ENCODE measurements at places on chromosomes 13 and 19.
A peak's percentile ranks its signal among the peaks of the same experiment; 100 is the strongest.

DNA sequence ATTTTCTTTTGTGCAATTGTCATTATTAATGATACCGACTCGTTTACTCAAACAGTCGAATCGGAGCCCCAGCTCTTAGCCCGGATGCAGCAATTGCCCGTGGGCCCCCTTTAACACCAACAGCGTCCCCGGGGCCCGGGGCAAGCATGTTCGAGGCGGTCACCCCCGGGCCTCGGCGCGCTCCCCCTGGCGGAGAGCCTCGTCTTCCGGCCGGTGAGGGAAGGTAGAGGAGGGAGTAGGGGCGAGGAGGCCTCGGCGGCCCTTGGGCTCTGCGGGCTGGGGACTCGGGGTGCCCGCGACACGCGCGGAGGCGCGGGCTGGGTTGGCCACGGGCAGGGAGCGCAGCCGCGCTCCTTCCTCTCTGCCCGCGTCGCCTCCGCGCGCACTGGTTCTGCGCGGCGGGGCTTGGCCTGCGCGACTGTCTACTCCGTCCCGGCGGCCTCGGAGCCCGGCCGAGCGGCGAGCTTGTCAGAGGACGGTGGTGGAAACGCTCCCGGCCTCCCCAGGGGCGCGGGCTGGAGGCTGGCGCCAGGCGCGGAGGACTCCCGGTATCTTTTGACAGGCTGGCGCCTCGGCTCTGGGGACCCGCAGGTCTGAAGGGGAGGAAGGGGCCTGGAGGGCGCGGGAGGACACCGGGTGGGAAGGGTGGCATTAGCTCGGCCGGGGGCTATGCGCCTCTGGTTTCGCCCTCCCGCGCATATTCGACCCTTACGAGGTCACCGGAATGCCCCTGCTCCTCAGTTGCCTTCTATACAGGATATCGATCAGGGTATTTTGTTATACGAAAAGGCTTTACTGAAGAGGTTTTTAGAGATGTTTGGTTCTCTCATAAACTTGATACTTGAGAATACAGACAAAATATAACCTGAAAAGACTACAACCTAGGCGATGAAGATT is 1.5 kb downstream of the BIVM start:
- peak; percentile 89 for DNase-seq

DNA sequence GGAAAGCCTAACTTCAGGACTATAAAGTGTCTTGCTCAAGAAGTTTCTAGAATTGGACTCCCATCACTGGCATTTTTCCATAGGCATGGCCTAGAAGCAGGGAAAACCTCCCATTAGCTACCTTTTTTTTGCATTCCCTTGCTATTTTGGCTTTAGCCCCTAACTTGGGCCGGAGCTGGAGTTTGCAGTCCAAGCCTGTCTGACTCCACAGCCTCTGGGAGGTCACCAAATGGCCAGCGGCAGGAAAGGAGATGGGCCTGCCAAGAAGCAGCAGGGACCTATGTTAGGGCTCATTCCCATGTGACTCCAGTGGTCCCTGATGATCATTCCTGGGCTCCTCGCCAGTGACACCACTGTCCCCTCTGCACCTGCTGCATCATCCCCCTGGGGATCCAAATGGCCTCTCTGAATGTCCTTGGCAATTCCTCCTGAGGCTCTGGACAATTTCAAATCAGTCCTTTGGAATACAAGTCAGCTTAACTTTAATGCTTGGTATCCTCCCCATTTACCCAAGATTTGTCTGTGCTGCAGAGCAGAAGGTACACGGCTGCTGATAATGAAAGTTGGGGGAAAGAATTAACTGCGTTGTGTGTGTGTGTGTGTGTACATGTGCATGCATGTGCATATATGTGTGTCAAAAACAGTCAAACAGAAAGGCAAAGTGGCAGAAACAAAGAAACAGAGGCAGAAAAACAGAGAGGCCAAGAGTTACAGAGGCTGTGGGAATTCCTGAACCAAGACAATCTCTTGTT is 69.8 kb upstream of the SERP2 start:
- no peak for DNase-seq

DNA sequence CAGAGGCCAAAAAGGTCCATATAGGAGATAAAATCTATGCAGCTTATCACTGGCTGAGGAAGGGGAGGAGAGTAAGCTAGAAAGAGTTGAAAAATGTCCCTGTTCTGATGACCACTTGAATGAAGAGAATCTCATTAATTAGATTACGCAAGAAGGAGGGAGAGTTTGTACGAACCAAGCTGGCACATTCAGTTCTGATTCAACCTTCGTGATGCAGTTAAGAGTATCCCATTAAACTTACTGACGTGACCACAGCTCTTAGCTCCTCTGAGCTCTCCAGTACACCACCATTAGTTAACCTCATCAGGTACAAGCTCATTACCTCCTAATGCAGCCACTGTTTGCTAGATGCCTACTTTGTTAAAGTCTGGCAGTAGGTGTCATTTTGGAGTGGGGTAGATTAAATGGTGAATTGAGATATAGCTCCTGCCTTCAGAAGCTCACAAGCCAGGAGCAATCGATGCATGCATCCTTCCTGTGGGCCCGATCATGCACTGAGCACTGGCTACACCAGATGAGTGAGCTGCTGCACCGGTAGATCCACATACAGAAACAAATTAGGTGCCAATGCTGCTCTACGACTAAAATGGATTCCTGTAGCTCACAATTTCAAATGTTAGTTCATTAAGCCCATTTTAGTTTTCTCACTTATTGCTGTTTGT is 458.3 kb downstream of the COG6 start:
- no peak for DNase-seq

DNA sequence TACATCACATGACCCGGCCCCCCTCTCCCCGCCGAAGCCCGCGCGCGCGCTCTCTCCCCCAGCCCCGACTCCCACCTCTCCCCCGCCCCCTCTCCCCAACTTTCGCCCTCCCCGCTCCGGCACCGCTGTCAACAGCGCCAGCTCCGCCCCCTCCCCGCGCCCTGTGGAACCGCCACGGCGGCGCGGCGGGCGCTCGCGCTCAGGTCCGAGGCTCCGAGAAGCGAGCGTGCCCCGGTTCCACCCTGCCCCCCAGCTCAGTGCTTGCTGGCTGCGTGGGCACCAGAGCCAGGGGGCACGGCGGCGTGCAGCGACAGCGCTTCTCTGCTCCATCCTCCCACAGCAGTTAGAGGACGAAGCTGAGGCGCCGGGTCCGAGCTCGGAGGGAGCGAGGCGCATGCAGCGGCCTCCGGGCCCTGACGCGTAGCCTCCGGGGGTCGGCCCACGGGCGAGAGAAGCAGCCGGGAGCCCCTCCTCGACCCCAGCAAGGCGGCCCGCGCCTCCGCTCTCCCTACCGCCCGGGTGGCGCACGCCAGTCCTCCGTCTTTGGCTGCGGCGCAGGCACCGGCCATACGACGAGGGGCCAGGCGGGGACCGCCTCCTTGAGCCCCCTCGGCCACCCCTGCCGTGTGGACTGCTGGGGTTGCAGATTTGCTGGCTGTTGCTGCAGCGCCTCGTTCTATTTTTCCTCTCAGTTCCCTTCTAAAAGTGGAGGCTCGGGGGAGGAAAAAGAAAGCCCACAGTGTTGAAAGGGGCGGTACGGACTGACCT is 109.5 kb downstream of the KCNRG start:
- DNase-seq, result no peak

- DNase-seq, result no peak
Observed at GRCh38 chr13:43009506-43009905, 13.9 kb upstream of the DNAJC15 start.

DNA sequence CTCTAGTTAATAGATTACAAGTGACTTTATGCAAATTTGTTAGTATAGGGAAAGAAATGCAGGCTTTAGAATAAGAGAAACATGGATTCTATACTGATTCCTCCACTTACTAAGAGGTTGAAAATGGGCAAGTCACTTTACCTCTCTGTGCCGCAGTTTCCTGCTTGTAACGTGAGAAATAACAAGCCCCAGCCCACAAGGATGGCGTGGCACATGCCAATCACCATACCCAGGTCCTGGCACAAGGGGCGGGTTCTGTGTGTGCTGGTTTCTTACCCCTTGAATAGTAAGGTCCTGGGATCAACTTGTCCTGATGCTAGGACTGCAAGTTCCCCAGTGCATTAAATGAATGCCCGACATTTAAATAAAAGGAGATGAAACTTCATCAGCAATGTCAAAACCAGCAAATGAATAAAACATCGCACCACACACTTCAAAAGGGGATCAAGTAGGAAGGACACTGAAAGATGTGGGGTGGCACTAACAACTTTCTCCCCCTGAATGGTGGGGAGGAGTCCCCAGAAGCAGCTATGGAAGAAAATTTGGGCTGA is 7.9 kb upstream of the SIGLEC9 start:
- DNase-seq, result no peak

DNA sequence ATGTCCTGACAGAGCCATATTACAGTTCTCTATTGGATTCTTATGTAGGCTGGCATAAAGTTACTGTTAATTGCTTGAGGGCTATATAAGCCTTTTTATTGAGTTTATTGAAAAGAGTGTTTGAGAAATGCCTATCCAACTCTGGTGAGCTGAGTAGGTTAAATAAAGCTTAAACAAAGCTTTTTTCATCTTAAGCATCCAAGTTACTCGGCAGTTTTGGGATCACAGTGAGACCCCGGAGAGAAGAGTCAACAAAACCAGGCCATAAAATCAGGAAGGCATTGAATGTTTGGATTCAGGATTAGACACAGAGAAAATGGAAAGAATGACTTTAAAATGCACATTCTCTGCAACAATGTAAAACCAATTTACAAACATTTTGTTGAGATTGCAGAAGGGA is 588.5 kb downstream of the DACH1 start:
- no peak for DNase-seq

DNA sequence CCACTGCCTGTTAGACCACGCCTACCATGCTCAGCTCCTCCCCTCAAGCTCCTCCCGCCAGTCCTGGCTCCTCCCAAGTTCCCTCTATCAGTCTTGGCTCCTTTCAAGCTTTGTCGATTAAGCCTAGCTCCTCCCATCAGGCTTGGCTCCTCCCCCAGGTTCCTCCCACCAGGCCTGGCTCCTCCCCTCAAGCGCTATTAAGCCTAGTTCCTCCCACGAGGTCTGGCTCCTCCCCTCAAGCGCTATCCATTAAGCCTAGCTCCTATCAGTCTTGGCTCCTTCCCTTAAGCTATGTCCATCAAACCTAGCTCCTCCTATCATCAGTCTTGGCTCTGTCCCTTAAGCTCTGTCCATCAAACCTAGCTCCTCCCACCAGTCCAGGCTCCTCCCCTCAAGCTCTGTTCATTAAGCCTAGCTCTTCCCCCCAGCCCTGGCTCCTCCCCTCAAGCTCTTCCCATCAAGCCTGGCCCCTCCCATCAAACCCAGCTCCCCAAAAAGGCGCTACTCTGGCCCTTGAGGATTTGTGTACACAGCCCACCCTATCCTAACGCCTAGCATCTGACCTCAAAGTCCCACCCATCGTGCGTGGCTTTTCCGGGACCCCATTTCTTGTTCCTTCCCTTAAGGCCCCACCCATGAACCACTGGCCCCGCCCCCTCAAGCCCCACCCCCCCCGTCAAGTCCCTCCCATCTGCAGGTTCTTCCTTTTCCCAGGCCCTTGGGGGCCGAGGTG is 10.0 kb downstream of the CAMSAP3 start:
- peak; percentile 85 for DNase-seq

DNA sequence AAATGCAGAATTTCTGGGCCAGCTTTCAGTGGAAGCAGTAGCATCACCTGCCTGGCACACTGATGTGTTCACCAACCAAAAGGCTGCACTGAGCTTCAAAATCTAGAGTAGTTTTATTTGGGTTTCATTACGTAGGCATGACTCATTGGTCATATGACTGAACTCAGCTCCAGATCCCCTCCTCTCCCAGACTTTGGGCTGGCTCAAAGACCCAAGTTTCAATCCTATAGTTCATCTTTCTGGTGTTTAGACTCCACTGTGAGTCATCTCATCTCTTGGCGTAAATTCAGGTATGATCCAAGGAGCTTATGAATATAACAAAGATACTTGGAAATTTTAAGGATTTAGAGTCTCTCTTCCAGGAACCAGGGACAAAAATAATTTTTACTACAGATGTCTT is 17.7 kb downstream of the ZMYM5 start:
- DNase-seq, result peak; percentile 36

DNA sequence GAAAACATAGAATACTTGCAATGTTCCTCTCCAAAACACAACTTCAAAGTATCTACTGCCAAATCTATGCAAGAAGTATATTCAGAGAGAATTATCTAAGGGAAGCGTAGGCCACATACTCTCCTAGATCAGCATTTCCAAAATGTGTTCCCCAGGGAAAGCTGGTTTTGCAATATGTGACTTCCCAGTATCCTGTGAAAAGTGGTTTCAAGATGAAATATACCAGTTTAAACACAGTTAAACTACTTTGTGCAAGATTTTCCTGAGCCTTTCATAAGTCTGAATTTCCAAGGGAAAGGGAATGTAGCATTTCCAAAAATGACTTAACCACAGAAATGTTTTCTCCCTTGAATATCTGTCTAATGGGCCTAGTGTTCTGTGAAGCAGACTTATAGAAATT is 7.6 kb downstream of the STARD13 start:
- no peak for DNase-seq

DNA sequence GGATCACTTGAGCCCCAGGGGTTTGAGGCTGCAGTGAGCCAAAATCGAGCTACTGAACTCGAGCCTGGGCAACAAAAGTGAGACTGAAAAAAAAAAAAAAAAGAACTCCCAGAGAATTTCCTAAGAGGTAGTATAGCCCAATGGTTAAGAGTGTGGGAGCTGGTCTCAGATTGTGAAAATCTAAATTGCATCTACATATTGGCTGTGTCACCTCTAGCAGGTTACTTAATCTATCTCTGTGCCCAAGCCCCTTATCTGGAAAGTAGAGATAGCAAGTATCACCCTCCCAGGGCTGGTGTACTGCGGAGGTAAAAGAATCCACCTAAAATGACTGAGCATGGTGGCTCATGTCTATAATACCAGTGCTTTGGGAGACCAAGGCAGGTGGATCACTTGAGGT is 3.7 kb upstream of the PLAUR start:
- DNase-seq, result no peak

DNA sequence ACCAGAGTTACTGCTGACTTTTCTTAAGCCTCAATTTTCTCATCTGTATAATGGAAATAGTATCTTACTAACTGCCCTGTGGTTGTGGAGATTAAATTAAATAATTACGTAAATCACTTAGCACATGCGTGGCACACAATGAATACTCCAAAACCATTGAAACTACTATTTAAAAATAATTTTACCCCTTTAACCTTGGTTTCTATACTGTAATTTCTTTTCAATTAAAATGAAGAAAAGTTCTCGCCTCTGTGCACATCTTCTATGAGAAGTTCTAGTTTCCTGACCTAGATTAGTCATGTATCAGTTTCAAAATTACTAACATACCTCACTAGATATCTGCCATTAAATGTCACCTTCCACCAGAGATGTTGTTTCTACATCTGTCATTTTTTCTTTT is 5.7 kb downstream of the SLITRK1 start:
- DNase-seq, result no peak

- DNase-seq, result peak; percentile 87
Observed at GRCh38 chr19:47228168-47228936, 2.6 kb downstream of the BBC3 start.

DNA sequence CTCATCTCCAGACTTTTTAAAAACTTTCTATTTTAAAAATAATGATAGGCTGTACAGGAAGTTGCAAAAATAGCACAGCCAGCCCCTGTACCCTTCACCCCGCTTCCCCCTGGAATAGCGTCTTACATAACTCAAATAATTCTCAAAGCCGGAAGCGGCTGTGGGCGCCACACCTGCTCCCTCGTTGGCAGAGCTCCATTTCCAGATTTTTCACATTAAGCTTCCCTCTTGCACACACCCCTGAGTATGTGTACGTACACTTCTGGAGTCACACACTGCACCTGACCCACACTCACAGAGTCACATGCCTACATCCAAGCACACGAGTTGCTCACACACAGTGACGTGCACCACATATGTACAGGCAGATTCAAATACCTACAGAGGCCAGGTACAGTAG is 24.9 kb upstream of the DPP9 start:
- no peak for DNase-seq
